ENCODE measurements at places on chromosomes 7 and 10.

DNA sequence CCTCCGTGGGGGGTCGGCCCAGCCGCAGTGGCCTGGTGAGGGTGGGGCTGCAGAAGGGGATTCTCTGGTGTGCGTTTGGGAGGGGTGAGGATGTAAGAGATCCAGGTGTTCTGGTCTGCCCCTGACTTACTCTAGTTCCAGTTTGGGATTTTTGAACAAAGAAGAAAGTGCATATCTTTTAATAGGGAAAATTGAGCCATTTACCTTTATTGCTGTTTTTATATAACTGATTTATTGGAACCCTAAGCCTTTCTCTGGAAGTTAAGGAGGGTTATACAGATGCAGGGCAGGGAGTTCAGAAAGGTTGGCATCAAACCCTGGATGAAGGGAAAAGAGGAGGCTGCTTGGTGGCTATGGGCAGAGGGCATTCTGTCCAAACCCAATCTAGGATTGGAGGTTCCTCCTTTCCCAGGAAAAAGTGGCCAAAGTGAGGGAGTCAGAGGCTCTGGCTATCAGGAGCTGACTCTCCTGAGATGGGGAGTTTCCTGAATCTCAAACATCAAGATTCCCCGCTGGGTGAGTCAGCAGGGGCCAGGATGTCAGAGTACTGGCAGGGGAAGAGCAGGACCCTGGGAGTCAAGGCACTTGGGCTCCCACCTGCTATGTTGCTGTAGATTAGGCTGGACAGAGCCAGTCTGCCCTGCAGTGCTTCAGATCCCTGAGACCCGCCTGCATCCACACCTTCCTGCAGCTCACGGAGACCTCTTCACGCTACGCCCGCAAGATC lies 67.5 kb downstream of the CLIP2 start:
- no peak for DNase-seq

DNA sequence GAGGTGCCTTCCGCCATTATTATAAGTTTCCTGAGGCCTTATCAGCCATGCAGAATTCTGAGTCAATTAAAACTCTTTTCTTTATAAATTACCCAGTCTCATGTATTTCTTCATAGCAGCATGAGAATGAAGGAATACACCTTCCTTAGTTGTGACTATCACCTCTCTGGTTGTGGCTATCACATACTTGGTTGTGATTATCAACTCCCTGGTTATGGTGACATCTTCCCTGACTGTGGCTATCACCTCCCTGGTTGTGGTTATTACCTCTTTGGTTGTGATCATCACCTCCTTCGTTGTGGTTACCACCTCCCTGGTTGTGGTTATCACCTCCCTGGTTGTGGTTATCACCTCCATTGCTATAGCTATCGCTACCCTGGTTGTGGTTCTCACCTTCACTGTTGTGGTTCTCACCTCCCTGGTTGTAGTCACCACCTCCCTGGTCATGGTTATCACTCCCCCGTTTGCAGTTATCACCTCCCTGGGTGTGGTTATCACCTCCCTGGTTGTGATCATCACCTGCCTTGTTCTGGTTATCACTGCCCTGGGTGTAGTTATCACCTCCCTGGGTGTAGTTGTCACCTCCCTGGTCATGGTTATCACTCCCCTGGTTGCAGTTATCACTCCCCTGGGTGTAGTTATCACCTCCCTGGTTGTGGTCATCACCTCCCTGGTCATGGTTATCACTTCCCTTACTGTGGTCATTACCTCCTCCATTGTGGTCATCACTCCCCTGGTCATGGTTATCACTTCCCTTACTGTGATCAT lies 105.9 kb downstream of the GPR26 start:
- DNase-seq: no peak

- DNase-seq: no peak
These were observed 124.0 kb upstream of the PRSS58 start for GRCh38 chr7:142381727-142382390.

DNA sequence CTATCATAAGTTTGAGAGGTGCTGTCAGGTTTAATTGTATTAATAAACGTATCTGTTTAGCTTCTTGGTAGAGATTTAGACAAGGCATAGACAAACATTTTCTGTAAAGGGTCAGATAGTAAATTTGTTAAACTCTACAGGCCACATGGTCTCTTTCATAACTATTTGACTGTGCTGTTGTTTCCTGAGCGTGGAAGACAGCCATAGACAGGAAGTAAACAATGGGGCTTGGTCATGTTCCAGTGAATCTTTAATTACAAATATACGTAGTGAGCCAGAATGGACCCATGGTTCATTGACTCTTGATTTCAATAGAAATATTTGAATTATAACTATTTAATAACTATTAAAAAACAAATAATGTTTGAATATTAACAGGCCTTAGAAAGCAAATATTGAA lies 451.1 kb downstream of the SH2D4B start:
- no peak for DNase-seq

DNA sequence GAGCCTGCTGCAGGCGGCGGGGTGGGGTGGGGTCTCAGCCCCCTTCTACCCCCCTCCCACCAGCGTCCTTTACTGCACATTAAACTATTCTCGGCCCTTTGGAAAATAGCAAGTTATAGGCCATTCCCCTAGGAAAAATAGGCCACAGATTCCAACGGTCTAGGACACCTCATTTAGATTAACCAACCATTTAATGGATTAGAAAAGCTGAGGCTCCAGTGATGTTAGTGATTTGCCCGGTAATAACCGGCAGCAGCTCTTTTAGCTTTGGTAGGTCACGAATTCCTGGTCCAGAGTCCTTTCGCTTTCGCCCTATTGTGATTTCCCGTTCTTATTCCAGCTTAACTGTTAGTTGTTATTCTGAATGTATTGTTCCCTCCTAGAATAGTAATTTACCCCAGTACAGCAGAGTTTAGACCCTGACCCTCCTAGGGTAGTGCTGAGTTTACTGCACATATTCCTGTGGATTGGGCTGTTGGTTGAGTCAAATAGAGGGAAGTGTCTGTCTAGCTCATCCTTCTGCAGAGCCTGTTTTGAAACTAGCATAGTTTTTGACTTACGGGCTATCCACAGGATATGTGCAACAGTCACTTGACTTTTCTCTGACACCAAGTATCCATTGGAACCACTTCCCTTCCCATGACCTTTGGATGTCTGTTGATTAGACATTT lies 754 bp downstream of the GSTO1 start:
- DNase-seq: peak; percentile 65

DNA sequence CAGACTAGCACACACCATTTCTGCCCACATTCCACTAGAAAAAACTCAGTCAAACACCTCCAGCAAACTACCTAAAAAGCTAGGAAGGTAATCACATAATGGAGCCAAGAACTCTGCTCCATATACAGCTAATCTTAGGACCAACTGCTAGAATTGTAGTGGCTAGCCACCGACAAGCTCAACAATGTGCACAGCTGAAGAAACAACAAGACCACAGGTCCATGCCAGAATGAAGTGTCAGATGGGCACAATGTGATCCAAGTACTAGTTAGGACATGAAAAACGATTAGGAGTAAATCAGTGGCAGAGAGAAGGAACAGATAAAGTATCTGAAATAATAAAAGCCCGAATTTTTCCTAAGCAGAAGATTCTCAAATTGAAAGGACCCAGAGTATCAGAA lies 38.6 kb downstream of the TMEM106B start:
- no peak for DNase-seq

DNA sequence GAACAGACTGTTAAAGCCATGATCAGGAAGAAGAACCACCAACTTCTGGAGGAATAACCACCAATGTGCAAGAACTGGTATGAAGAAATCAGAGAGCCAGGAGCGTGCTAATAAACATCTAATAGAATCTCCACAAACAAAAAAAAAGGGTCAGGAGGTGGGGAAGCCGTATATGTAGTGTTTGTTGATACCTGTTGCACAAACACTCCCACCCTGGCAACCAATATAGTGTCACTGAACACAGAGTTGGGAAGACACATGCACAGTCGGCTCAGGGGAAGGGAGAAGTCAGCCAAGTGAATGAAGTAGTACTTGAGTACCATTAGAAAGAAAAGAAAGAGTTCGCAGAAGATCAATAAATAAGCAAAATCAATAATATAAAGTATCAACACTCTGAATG lies 400.1 kb downstream of the PARD3 start:
- no peak for DNase-seq

GRCh38 chr10:91247360-91248111 lies 27.1 kb downstream of the PCGF5 start:
- no peak for DNase-seq

- DNase-seq: no peak
These were observed 10.6 kb upstream of the PWWP2B start for GRCh38 chr10:132386419-132386831.

DNA sequence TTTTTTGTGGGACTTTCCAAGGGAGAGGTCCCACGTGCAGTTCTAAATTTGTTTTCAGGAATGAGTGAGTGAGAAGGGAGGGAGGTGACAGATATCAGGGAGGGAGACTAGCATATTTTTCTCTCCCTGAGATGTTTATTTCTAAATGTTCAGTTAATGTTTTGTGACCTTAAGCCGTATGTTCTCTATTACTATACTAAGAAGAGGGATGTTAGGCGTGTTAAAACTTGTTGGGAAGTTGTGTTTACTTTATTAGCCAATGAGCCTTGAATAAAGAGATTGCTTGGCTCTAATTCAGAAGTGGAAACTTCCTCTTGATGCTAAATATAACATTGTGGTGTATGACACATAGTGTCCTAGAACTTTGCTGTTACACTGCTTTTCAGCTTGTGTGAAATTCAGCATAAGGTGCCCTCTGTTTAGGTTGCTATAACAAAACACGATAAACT lies 37.3 kb downstream of the DNAH11 start:
- peak; percentile 25 for DNase-seq

DNA sequence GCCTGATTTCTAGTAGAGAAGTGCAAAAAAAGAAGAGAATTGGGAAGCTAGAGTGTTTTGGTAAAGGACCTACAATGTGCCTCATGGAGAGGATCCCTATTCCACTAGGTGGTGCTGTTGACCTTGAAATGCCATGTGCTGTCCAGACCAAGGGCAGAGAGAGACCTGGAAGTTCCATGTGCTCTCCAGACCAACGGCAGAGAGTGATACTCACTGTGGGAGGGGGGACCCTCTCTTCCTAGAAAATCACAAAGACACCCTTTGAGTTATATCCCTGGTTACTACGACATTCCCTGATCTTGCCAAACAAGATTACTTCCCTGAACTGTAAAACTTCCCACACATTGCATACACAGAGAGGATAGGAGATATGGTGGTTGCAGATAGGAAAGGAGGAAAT lies 212.7 kb upstream of the ZNF804B start:
- no peak for DNase-seq

GRCh38 chr10:122567056-122567660 lies 6.6 kb downstream of the DMBT1 start:
- no peak for DNase-seq

- no peak for DNase-seq
These were observed 290.0 kb upstream of the MKI67 start for GRCh38 chr10:128416231-128416630.

DNA sequence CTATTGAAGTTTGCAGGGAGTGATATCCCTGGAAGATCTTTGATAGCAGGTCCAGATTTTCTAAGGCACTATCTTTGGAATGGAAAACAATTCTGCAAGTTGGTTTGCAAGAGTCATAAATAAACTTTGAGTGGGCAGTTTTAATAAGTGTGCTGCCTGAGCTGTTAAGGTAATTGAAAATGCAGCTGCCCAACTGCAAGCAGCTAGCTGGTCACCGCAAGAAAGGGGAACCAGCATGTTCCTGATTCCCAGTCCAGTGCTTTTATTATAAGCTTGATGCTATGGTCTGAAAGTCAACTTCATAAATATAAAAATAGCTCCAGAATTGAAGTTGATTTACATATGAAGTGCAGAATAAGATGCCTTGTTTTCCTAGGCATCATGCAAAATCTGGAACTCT lies 308.4 kb downstream of the ZNF248 start:
- DNase-seq: no peak

DNA sequence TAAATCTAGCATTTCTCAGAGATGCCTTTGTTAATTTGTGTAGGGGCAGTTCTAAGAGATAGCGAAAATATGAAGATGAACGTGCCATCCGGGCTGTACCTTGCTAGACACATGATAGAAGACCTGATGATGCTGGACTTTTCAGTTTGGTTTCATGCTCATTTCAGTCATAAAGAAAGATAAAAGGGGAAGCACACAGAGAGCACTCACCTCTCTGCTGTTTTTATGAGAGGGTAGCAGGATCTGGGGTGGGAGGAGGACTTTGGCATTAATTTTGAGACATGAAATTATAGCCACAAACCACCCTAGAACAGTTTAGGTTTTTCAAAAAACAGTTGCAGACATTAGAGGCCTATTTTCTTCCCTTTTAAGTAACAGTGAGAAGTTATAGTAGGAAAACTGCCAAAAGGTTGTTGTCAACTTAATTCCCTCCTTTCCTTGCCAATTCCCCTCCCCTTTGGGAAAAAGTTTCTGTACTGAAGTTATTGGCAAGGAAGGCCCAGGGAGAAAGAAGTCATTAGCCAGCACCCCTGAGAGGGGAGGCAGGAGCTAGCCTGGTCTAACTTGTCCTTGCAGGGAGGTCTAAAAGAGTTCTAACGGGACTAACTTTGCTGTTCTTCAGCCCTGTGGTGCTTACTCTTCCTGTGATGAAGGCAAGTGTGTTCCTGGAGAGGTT lies 2.6 kb downstream of the ST7 start:
- peak; percentile 62 for DNase-seq

DNA sequence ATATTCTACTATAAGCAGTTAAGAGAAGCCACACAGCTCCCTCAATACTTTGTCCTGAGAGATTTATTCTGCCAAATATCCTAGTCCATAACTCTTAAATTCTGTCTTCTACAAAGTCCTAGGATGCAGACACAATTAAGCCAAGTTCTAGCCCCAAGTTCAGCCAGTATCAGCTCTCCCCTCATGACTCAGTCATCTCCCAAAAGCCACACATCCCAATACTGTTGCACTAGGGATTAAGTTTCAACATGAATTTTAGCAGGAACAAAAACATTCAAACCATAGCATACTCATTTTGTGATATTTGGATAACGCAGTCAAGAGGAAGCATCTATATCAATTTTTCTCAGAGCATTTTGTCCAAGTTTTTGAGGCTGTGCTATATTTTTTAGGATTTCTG lies 277.4 kb downstream of the FZD1 start:
- DNase-seq: no peak

DNA sequence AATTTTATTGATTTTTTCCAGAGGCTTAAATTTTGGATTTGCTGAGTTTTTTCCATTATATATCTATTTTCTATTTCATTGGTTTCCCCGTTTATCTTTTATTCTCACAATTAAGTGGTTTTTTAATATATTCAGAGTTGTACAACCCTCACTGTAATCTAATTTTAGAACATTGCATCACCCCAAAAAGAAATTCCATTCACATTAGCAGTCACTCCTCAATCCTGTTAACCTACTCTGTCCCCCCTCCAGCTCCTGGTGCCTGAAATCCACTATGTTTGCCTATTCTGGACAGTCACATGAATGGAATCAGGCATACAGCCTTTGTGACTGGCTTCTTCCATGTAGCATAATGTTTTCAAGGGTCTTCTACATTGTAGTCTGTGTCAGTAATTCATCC lies 55.8 kb upstream of the ITGA8 start:
- no peak for DNase-seq

- DNase-seq: no peak
These were observed 138.8 kb downstream of the DNAJB6 start for GRCh38 chr7:157475601-157476000.

DNA sequence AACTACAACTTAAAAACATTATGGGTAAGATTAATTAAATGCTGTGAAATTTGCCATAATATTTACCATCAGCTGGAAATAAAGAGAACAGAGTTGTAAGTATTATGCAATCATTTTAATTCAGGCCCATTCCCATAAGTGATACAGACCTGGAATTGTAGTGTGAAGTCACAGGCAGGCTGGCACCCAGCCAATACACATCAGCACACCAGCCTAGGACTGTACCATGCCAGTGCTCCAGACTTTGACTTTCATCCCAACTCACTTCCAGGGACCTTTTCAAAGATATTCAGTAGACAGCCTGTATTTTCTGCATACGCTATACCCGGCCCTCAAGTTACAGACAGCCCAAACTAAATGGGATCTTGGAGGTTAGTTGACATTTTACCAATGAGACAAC lies 143.3 kb downstream of the TES start:
- DNase-seq: peak; percentile 74

Measured in muscle of leg (tissue), 16 donors.